ENCODE measurements at places on chromosomes 16 and 17. TPM values are rescaled to one million over a fixed set of nuclear protein-coding genes. Genes with fewer than 3 reads are reported as not detected.

The E2F4 gene
- total RNA-seq, result 63.7 TPM

- DNase-seq, result no peak
Measured at GRCh38 chr17:64687376-64687775, 25.3 kb upstream of the SMURF2 start.

DNA sequence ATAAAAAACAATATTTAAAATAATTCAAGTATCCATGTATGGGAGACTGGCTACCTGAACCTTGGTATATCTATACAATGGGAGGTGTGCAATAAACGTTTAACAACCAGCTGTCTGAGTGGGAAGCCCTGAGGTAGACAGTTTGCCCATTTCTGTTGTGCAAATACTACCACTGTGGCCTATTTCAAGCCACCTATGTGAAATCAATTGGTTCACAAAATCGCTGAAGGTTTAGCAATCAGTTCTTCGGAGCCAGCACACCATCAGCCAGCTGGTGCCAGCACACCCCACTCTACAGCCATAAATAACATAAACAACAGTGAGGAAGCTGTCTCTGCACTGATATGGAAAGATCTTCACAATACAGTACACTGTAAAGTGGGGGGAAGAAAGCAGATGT lies 46.7 kb upstream of the KDM8 start:
- DNase-seq, result no peak

DNA sequence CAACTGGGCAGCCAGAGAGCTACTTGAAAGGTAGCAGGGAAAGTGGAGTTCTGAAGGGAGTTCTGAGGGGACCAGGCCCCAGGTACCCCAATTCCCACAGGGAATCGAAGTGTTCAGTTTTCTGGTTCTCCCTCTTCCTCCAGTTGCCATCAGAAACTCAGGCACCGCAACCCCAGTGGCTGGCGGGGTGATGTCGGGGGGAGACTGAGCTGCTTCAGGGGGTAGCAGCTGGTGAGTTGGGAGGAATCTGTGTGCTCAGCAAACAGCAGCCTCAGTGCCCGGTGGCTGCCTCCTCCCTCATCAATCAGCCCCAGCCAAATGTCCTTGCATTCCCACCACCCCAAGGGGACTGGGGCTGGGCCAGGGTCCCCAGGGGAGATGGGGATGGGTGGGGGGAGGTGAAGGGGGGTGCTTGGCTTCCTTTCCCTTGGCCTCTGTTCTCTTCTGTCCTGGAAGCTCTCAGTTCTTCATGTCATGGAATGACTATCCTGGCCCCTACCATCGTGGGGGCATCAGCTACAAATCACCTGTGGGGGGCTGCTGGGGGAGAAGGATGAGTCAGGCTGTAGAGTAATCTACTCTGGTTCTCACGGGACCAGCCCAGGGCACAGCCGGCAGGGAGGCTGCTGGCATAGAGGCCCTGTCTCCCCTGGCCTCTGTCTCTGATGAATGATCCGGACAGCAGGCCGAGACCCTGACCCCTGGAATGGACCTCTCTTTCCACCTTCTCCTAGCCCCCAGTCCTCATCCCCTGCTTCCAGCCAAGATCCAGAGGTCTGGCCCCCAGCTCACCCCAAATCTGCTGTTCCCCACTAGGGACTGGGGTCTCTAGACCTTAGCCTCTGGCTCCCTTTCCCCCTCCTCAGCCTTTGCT lies 2.6 kb upstream of the DNAH2 start:
- DNase-seq, result no peak

DNA sequence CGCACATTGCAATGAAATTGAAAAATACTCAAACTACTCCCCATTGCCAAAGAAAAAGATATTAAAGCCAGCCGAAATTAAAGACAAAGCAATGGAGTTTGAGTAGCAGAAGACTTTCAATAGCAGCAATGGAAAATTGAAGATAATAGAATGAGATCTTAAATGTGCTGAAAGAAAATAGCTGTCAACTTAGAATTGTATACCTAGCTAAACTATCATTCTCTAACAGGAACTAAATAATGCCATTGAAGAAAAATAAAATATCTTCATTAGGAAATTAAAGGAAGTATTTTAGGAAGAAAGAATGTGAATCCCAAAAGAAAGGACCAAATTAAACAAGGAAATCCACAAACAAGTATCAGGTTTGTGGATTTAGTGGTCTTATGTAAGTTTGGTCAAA lies 165.6 kb downstream of the USP31 start:
- no peak for DNase-seq

The GRIN2A gene
- total RNA-seq, result not detected

GRCh38 chr17:59234631-59235030 lies 14.3 kb downstream of the GDPD1 start:
- DNase-seq, result no peak

The TBC1D3 gene
- total RNA-seq, result not detected

- DNase-seq, result no peak
Measured at GRCh38 chr17:42686520-42687128, 4.3 kb downstream of the CNTNAP1 start.

DNA sequence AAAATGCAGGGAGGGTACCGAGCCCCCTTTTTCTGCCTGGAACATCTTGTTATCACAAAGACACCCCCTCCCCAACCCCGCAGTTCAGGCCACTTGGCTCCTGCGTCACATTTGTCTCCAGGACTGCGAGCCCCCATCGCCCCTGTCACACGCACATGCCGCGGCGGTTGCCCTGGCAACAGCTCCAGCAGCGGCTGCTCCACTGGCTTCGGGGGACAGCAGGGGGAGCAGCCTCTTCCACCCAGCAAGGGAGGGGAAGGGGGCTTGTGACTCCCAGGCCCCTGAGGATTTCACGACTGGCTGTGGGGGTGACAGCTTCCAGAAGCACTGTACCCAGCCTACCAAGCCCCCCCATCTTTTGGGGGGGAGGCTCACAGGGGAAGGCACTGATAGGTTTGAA lies 2.6 kb downstream of the BAIAP3 start:
- no peak for DNase-seq

The CSH1 gene
- total RNA-seq, result 11.7 TPM

DNA sequence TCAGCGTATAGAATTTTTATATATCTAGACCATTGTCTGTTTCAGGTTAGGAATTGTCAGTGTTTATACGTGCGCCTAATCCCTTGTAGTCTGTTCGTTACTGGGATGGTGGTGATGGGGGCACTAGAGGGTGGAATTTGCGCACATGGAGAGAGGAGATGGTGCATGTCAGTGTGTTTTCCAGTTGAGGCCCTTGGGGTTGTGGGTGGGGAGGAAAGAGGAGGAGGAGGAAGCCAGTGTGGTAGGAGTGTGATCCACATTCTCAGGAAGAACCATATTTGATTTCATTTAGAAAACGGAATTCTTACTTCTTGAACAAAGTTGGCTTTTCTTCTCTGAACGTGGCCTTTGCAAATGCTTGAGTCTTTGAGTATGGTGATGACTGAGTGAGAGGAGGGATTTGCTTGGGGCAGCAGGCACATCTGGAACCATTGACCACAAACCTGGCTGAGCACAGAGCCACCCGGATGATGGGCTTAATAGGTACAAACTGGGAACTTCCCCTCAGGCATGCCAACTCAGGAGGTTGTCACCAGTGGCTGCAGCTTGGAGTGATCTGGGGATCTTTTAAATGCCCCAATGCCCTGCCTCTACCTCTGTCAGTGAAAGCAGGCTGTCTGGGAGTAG lies 98.9 kb downstream of the PRKCB start:
- DNase-seq, result no peak

GRCh38 chr17:35568561-35568960 lies 7.9 kb upstream of the SLFN14 start:
- DNase-seq, result peak; percentile 57

The TM4SF5 gene
- total RNA-seq, result not detected

DNA sequence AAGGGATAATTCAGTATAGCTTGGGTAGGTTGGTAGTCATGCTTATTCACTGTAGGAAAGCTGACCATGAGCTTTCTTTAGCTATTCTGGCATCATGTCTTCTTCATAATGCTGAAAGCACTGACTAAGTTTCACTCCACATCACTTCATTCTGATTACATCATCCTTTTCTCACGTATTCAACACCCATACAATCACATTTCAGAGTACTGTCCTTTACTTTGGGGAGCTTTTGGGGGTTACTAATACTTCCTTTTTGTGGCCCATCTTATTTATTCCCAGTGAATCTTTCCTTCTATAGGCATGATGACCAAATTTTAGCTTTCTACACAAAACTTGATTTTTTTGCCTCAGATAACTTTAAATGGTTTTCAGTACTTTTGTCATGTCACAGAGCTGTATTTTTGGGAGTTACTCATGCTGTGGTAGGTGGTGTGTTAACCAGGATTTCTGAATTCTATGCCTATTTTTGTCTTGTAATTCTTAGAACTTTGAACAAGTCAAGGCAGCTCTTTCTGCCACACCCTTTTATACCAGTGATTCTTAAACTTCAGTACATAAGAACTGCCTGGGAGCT lies 23.5 kb downstream of the TADA2A start:
- no peak for DNase-seq

DNA sequence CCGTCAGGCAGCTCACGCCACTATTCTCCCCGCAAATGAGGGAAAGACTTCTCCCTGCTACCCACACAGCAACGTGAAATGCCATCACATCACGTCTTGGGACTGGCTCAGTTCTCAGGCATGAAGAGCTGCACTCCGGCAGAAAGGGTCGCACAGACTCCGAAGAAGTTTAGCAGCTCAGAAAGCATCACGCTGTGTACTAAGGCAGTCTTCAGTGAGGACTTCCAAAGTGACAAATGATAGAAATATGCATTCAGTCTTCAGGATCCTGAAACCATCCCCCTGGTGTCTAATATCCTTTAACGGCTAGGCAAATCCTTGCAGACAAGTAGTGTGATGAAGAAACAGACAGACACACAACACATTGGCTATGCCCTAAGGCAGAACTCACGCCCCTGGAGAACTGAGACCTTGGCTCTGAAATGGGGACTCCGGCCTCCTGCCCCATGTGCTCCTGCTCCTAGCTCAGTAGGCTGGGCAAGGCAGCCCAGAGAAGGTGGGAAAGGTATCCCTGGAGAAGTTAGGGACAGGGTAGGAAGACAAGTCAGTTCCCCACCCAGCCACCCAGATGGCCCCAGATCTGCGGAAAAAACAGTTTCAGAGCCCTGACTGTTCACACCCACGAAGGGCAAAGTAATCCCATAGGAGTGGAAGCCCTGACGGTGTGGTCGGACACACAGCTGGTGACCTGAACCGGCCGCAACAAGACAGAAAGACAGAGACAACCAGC lies 1.6 kb downstream of the XYLT1 start:
- DNase-seq, result no peak

DNA sequence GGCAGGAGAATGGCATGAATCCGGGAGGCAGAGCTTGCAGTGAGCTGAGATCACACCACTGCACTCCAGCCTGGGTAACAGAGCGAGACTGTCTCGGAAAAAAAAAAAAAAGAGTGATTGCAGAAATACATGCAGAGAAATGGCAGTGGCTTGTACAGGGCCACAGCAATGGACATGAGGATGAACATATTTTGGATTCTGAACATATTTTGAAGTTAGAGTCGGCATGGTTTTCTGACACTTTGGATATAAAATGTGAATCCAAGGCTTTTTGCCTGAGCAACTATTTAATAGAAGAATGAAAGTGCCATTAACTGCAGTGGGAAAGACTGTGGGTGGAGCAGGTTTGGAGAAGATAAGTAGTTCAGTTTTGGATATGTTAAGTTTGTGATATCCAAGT lies 35.8 kb downstream of the CPD start:
- DNase-seq, result no peak

- no peak for DNase-seq
Measured at GRCh38 chr16:10897134-10897533, 20.1 kb downstream of the CIITA start.

DNA sequence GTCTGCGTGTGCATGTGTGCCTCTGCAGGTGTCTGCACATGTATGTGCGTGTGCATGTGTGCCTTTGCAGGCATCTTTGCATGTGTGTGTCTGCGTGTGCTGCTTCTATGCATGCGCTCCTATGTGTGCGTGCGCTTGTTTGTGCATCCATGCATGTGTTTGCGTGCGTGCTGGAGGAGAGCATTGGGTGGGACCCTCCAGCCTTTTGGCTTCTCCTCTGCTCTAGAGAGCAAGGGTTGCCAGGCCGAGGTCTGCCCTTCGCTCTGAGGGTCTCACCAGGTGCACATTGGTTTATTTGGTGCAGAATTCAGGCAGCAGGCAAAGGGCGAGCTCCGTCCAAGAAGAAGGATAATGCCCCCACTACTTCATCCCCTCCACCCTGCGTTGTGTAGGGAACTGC lies 1.1 kb upstream of the RAB40B start:
- no peak for DNase-seq

Data from CD4-positive, CD25-positive, alpha-beta regulatory T cell (primary cell).